ENCODE measurements at places on chromosomes 3 and 15. TPM values are rescaled to one million over a fixed set of nuclear protein-coding genes. Genes with fewer than 3 reads are reported as not detected.

GOLGA6L7 gene
- total RNA-seq = not detected

DNA sequence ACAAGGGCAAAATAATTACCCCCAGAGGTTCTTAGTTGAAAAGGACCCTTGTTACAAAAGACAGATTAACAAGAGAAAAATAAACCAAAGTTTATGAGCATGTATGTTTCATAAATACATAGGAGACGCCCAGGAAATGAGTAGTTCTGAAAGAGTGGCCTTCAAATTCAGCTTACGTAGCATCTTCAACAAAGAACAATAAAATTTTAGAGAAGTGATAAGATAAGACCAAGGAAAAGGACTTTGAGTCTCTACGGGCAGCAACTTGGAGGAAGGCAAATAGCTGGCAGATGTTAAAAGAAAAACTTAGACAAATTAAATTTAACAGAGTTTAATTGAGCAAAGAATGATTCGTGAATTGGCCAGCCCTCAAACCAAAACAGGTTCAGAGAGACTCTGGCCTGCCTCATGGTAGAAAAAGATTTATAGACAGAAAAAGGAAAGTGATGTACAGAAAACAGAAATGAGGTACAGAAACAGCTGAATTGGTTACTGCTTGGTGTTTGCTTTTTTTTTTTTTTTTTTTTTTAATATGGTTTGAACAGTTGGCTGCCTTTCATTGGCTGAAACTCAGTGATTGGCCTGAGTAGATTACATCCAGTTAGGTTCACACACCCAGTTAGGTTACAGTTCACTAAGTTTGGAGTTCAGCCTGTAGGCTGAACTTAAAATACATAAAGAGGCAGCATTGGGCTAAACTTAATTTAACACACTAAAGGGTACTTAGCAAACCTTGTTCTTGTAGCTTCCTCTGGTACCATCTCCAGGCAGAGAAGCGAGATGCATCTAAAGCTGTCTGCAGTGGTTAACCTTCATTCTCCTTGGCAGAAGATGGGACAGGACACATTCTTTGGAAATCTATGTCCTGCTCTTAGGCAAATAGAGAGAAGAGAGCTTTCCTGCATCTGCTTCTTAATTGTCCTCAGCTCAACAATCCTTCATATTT, 23.2 kb downstream of the C2CD4B start:
- DNase-seq = no peak

DNA sequence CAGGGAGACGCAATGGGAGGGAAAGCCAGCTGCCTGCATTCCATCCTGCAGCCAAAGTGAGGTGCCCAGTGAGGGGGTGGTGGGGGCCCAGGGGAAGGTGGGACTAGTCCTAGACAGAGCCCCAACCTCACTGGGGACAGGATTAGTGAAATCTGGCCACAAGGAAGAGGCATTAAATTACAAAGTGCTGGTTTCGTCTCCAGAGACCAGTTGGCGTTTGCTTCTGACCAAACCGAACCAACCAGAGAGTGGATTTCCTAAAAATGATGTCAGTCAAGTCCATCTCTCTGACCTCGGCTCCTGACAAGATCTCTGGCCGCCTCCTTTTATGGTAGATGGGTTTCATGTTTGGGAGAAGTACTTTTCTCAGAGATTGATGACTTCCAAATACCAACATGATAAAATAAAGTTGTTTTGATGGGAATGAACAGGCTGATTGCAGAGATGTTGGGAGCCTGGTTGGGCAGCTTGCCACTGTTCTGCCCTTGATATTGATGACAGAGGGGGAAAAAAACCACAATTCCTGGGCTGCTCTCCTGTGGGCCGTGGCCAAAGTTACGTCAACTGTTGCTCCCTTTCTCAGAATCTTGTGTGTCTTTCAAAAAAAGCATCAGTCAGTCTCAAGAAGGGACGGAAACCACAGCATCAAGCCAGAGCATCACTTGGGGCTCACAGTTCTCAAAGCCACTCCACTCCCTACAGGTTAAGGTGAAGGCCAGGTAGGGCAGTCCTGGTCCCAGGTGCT, 24.6 kb downstream of the ITGA11 start:
- no peak for DNase-seq

SLC28A1 gene
- total RNA-seq = not detected

DNA sequence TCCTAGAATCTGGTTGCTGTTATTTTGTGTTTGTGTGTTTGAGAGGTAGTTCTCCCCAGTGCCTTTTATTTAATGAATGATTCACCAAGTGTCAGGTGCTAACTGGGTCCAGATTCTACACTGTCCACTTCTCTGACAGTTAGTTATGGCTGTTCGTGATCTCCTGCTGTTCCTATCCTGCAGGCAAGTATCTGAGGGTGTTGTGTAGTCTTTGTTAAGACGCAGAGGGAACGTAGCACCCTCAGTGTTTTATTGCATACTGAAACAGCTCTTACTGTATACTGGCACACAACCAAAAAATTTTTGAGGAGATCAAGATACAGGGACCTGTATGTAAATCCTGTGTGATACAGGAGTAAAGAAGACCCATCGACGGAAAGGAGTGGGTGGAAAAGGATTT, 1271.3 kb downstream of the ROBO1 start:
- DNase-seq = no peak
